ENCODE measurements at places on chromosomes 5 and 9.

GRCh38 chr5:143469125-143469524 is 65.6 kb upstream of the NR3C1 start:
- no peak for DNase-seq

DNA sequence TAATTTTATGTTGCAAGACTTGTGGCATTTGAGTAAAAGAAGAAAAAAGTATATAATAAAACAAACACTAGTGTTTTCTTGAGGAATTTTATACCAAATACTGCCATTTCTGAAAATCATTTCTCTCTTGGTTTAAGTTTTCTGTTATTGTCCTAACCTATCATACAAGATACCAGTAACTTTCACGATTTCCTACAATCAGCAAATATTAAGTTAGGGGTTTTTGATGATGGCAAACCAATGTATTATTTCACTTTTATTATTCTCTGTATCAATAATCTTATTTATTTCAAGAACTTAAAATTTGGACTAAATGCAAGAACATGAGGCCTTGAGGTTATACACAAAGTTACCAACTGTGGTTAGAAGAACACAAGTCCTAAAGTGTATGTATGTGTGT is 109.0 kb upstream of the VCAN start:
- no peak for DNase-seq

DNA sequence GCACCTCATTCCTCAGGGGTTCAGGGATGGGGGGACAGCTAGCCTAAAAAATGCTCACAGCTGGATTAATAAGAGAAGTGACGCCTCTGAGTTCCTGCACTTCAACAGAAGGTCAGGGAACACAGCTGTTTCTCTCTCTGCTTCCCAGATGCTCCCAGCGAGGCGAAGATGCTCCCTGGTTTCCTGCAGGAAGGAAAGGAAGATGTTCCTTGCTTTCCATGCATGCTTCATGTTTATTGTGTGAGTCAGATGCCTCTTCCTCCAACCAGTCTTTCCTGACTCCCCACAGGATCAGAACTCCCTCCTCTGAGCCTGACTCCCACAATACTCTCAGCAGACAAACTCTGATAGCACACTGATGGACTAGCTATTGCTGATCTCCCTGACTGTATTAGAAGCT is 71.9 kb downstream of the MFAP3 start:
- DNase-seq = no peak

GRCh38 chr9:127890053-127890452 is 9.3 kb downstream of the ST6GALNAC6 start:
- DNase-seq = no peak

DNA sequence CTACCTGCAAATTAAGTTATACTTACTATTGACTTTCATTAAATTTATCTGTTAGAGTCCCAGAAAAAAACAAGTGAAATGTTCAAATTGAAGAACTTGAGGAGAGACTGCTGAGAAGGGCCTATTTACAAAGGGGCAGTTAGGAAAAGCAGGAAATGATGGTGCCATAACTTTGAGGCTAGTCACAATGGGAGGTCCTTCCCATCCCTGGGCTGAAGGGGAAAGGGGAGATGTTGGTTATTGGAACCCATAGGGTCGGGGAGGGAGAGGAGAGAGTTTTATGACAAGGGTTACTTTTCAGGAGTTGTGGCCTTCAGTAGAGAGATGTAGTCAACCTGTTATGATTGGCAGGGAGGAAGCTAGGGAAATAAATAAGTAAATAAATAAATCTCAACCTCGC is 169.1 kb downstream of the DMRT2 start:
- DNase-seq = no peak

GRCh38 chr5:144567421-144567780 is 396.7 kb downstream of the KCTD16 start:
- no peak for DNase-seq

DNA sequence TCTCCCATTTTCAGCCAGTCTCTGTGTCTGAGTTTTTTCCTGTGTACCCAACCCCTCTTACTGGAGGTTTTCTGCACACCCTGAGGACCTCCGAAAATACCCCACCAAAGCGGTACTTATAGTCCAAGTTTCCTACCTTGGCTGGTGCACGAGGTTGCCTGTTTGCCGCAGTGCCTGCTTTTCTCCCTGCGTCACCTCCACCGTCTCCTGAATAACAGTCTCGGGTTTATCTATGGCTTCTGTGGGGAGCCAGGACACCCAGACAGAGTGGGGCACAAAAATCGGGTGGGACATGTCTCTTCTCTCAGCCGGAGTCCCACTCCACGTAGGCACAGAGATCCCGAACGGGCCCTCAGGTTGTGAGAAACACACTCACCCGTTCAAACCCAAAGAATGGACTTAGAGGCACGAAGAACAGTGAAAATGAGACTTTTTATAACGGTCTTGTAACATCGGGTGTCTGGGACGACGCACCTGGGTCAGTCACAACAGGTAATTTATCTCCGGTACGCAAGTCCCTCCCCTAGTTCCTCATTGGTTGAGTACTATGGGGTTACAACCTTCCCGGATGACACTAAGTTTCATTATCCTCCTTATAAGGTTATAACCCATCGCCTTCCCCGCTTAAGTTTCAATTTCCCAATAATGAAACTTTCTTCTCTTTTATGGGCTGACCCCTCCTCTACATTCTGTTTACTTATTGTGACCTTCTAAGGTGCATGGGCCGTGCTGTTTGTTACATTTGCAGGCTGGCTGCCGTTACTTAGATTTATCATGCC is 970.2 kb upstream of the COX7C start:
- DNase-seq = no peak

DNA sequence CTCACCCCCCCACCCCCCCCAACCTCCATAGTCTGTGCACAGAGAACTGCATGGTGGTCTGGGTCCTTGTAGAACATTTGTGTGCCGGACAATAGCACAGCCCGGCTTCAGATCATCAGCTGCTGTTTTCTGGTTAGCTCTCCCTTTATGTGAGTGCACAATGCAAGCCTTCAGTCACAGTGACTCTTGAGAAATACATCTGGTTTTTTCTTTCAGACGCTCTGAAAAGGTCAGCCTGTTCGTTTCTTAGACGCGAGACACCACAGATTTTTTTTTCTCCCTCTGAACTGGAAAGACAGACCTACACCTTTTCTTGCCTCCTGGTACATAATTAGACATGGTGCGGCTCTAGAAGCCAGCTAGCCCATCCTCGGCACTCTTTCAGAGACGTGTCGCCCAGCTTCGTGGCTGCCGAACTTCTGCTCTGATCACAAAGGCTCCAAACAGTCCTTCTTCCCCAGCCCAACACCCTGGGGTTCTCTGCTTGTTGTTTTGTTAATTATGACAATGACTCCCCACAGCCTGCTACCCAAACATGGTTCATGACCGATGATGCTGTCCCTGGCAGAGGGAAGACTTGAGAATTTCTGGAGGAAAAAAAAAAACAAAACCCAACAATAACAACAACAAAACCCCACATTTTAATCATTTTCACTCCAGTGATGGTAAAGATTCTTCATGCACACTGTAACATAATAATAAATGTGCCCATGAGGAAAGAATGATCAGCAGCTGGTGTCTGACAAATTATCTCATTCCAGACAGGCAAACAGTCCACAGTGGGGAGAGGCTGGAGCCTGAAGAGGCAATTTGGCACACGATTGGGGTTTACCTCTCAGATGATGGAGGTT is 241.4 kb upstream of the ZNF462 start:
- DNase-seq = no peak

GRCh38 chr9:87065981-87066380 is 118.7 kb upstream of the GAS1 start:
- DNase-seq = no peak

DNA sequence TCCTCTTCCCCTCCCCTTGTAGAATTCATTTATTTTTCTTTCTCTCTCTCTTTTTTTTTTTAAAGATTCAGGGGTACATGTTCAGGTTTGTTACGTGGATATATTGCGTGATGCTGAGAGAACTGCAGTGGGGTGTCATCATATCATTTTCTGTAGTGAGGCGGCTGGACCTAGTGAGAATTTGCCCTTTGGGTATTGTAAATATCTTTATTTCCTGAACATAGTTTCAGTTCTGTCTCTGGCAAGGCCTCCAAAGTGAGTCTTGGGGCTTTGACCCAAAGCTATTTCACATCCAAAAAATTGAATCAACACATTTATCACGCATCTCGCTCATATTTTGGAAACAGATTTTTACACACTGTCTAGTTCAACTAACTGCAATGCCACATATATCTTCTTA is 25.4 kb upstream of the MYOT start:
- DNase-seq = no peak

GRCh38 chr5:53017794-53018391 is 28.7 kb downstream of the ITGA2 start:
- DNase-seq = no peak

GRCh38 chr5:74640954-74641734 is 616 bp upstream of the ENC1 start:
- peak; percentile 80 for DNase-seq

- no peak for DNase-seq
These were observed 14.2 kb downstream of the MAML1 start for GRCh38 chr5:179746872-179747271.

DNA sequence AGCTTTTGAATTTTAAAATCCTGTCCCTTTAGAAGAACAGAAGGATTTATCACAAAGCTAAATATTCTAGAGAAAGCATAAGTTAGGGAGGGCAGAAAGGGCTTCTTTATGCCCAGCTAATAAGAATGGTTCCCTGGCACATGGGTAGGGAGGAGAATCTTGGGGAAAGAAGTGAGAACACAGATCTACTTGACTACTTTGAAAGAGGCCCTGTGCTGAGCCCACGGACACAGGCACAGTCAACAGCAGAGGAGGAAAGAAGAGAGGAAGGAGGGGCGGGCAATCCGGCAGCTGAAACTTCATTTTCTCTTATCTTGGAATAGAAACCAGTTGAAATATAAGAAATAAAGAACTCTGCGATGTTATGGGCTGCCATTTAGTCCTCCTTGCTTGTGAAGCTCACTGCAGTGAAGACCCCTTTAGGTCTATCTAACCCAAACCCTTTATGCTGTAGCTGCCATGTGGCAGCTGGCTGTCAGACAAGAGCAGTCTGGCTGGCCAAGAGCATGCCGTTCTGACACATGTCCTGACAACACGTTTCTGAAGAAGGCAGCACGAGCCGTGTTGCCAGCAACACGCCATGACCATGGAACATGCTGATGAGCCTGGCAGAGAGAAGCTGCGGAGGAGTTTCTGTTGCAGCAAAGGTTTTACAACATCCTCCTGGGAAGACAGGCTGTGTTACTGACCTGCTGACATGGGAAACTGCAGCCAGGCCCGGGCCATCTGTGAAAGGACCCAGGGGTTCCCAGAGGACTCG is 34.2 kb downstream of the ABLIM3 start:
- DNase-seq = no peak

DNA sequence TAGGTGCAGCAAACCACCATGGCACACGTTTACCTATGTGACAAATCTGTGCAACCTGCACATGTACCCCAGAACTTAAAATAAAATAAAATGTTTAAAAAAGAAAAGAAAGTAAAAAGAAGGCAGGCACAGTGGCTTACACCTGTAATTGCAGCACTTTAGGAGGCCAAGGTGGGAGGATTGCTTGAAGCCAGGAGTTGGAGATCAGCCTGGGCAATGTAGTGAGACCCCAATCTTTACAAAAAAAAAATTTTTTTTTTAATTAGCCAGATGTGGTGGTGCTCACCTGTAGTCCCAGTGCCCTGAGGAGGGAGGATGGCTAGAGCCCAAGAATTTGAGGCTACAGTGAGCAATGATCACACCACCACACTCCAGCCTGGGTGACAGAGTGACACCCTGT is 12.5 kb upstream of the LHFPL2 start:
- no peak for DNase-seq

DNA sequence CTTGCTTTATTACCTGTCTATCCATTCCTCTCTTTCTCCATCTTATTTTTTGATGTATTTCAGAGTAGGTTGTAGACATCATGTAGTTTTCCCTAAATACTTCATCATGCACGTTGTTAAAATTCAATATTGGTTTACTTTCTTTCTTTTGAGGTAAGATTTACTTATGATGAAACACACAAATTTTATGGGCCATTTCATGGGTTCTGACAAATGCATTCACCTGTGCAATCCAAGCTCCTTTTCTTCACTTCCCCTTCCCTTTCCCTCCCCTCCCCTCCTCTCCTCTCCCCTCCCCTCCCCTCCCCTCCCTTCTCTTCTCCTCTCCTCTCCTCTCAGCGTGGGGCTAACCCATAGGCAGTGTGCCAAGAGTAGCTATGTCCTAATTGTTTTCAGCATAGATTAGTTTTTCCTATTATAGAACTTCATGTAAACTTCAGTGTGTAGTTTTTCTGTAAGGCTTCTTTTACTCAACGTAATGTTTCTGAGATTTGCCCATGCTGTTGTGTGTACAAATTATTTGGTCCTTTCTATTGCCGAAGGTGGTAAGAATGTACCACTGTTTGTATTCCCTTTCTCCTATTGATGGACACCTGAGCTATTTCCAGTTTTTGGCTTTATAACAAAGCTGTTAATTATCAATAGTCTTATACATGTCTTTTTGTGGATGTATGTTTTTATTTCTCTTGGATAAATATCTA is 92.9 kb upstream of the CLINT1 start:
- peak; percentile 28 for DNase-seq

- no peak for DNase-seq
These were observed 682 bp upstream of the RIGI start for GRCh38 chr9:32526707-32527048.

- no peak for DNase-seq
These were observed 21.4 kb downstream of the JMY start for GRCh38 chr5:79257314-79257713.

DNA sequence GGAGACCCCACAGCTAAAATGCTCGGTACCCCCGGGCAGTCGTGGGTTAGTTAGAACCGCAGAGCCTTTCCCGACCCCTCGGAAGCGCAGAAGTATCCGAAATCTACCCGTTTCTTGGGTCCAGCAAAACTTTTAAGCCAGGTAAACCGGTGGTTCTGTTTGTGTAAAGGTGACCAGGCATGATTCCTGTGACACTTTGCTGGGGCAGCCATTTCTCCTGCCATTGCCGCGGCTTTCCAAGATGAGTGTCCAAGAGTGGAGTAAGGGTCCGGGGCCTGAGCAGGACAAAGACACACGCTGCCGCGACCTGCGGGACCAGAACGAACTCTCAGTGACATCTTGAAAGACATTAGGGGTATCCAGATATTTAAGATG is 655 bp downstream of the MARVELD2 start:
- DNase-seq = peak; percentile 31

- DNase-seq = no peak
These were observed 364.7 kb upstream of the CD180 start for GRCh38 chr5:67561151-67561932.

GRCh38 chr9:38157711-38158110 is 88.7 kb upstream of the SHB start:
- no peak for DNase-seq

GRCh38 chr5:111158105-111158744 is 66.0 kb upstream of the CAMK4 start:
- DNase-seq = peak; percentile 91

GRCh38 chr5:139454568-139455290 is 7.8 kb downstream of the ECSCR start:
- no peak for DNase-seq

DNA sequence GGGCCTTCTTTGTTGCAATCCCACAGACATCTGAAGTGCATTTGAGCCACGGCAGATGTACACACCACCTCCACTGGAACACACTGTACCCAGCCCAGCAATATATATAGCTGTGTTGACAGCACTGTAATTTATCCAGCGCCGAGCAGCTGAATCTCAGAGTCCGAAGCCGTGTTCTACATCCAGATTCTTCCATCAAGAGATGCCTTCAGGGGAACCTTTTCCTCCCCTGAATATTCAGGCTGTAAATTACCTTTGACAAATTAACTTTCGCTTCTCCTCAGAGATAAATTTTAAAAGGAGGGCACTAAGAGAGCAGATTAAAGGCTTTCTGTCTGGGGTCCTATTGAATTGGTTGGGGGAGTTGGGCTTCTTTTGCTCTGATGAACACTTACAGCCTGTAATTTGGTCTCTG is 76.4 kb downstream of the ROR2 start:
- no peak for DNase-seq
